ENCODE measurements at places on chromosomes 3 and 15. TPM values are rescaled to one million over a fixed set of nuclear protein-coding genes. Genes with fewer than 3 reads are reported as not detected.

The PLSCR2 gene
- total RNA-seq, result 1.3 TPM

GRCh38 chr15:36797128-36797527, 217.7 kb downstream of the CDIN1 start:
- ATAC-seq, result no peak

The KNL1 gene
- 0.23 TPM for total RNA-seq

- no peak for ATAC-seq
These were observed 28.5 kb downstream of the TBC1D23 start for GRCh38 chr3:100289339-100289738.

GRCh38 chr3:71688121-71688520, 37.1 kb downstream of the EIF4E3 start:
- no peak for ATAC-seq

GRCh38 chr3:122105626-122106025, 50.5 kb downstream of the CD86 start:
- no peak for ATAC-seq

GRCh38 chr15:60519218-60519617, 40.3 kb upstream of the ICE2 start:
- ATAC-seq, result no peak

The NANOGP8 gene
- total RNA-seq, result not detected

- ATAC-seq, result no peak
These were observed 39.2 kb downstream of the TMEM158 start for GRCh38 chr3:45186871-45187270.

GRCh38 chr15:100175406-100176114, 166.2 kb downstream of the ADAMTS17 start:
- peak; percentile 68 for ATAC-seq

DNA sequence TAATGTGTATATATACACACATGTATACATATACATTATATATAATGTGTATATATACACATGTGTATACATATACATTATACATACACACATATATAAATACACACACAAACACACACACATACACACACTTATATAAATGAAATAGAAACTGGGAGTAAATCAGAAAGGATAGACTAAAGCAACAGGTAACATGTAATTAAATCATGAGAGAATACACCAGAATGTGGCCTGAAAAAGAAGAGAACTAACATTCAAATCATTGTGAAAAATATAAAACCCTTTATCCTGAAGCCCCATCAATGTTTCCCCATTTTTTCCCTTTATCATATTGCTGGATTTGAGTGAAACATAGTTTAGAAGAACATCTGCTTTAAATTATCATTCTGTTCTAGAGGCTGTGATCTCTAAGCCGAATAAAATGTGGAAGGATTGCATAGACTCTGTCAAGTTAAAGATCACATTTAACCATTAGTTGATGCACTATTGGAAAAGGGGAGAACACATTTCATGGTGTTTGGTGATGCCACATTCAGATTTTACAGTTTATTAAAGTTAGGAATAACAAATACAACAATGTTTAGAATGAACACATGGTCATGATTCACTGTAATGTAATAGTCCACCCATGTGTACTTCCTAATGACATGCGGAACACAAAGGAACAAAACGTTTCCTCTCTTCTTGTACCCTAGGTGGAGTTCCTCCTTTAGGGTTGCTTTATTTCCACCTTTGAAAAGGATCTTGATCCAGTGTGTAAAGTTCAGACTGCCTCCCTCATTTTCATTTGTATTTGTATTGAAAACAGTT, 12.5 kb upstream of the THRB start:
- no peak for ATAC-seq

GRCh38 chr15:57541805-57542504, 49.7 kb upstream of the MYZAP start:
- ATAC-seq, result peak; percentile 60

The CERS3 gene
- 0.35 TPM for total RNA-seq

- ATAC-seq, result no peak
These were observed 353.5 kb upstream of the IL12A start for GRCh38 chr3:159635047-159635641.

GRCh38 chr3:20055020-20055775, 15.0 kb downstream of the KAT2B start:
- ATAC-seq, result no peak

The CNOT10 gene
- total RNA-seq, result 11.8 TPM

- ATAC-seq, result no peak
These were observed 81.7 kb upstream of the DPH6 start for GRCh38 chr15:35627696-35628095.

- ATAC-seq, result no peak
These were observed 37.9 kb downstream of the SERP1 start for GRCh38 chr3:150508401-150508800.

- peak; percentile 55 for ATAC-seq
These were observed 154.3 kb downstream of the GOLIM4 start for GRCh38 chr3:167941234-167941995.

Data from gastroesophageal sphincter (tissue), 4 donors.